Stimulated activated CD8-positive, alpha-beta memory T cell treated with anti-CD3 and anti-CD28 coated beads, Interleukin-2, amount 100 ng/mL, for 48 hours (primary cell): ENCODE measurements at places on chromosomes 3 and 15.

DNA sequence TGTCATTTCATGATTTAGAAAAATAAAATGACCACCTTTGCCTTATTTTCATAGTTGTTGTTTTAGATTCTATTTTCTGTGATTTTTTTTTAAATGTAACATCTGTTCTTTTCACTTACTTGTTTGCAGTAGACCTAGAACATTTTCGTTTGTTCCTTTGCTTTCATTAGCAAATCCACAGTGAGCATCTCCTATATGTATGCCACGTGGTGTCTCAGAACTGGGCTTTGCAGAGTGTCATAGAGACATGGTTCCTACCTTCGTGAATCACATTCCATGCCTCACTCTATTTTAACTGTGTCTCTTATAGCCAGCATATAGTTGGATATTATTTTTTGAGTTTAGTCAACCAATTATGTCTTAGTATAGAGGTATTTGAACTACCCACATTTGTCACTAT lies 118.2 kb downstream of the KLF13 start:
- no peak for DNase-seq

DNA sequence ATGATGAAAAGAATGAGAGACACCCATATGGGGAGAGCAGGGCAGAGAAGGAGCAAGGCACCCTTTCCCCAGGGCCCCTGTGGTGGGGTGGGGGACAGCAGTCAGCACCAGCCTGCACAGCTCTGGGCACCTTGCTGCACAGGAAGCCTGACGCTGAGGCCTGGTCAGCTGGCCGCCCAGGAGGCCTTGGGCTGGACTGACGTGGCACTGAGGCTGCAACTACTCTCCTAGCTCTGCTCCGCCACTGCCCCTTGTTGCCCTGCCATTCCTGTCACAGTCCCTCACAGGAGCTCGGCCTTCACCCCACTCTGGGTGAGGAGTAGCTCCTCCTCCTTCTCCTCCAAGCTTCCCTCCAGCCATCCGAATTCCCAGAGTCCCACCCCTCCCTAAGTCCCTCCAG lies 99.7 kb downstream of the CPN2 start:
- DNase-seq = no peak

DNA sequence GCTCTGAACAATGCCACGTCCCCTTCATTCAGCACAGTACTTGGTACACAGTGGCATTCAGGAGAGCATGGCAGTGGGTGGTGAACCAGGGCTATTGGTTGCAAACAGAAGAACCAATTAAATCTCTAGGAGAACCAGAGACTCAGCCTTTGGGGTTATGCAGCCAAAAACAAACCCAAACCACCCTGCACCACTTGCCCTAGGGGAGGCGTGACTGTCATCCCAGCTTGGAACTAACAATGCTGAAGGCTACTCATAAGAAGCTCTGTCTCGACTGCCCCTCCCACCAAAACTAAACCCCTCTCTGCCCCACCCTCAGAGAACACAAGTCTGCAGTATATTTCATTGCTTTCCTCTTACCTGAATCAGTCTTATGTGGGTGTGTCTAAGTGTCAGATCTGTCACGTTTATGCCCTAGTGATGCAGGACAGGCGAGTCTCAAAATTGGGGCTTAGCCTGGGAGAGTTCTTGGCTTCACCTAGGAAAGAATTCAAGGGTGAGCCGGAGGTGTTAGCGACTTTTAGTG lies 15.2 kb upstream of the KLHL40 start:
- DNase-seq = no peak

DNA sequence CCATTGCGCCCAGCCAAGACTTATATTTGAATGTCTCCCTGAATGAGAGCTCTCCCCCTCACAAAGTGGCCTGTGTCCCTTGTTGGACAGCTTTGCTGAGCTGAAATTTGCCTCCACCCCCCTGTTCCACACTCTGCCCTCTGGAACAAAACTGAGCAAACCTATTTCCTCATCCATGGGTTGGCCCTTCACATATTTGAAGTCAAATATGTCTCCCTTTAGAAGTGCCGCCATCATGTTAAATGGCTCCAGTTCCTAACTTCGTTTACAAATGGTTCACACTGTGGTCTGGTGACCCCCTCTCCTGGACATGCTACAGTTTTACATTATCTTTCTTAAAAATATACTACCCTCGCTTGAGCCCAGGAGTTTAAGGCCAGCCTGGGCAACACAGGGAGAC lies 4.6 kb downstream of the PLIN1 start:
- DNase-seq = no peak

DNA sequence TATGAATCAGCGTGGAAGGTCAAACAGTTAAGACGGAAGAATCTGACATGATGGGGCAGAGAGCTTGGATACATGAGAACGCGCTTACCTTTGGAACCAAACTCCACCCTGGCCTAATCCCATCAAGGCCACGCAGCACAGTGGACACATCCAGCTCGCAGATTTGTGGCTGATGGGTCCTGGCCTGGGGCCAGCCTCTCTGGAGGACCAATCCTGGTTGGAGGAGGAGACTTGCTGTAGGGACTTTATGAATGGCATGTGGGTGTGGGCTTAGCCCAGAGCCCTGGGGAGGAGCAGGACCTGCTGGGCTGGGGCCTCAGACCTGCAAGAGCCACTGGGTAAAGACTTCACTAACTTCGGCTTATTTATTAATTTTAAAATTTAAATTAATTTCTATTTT lies 73.4 kb upstream of the ANKRD34C start:
- no peak for DNase-seq

DNA sequence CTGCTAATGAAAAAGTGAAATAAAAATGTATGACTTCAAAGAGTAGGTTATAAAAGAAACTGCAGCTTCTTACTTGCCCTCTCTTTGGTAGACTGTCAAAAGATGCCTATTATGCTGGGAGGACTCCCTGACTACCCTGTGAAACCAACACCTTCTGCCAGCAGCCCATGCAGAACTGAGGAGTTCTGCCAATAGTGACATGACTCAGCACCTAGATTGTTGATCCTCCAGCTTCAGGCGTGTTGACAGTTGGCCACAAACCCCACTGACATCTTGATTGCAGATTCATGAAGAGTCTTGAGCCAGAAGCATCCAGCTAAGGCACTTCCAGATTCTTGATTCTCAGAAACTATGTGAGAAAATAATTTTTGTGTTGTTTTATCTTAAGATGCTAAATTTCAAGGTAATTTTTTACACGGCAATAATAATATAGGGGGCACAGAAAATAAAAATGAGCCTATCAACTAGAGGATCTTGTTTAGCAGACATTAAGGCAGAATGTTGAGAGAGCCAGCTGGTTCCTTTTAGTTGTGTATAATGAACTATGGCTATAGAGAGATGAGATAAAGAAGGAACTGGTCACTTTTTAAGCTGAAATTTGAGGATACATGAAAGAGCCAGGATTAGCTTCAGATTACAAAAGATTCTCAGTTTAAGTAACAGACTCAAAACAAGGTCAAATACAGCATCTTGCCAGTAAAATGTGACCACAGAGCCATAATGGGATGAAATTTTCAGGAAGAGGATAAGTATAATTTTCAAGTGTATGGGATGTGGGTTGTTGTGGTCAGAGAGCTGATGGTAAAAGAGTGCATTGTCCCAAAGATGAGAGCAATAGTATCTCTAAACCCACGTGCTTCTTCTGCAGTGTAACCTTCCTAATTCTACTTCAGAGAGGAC lies 588.7 kb upstream of the CBLB start:
- DNase-seq = peak; percentile 18
